Daoy (cell line): ENCODE measurements at places on chromosomes 5 and 9. TPM values are rescaled to one million over a fixed set of nuclear protein-coding genes. Genes with fewer than 3 reads are reported as not detected.
A peak's percentile ranks its signal among the peaks of the same experiment; 100 is the strongest.

DNA sequence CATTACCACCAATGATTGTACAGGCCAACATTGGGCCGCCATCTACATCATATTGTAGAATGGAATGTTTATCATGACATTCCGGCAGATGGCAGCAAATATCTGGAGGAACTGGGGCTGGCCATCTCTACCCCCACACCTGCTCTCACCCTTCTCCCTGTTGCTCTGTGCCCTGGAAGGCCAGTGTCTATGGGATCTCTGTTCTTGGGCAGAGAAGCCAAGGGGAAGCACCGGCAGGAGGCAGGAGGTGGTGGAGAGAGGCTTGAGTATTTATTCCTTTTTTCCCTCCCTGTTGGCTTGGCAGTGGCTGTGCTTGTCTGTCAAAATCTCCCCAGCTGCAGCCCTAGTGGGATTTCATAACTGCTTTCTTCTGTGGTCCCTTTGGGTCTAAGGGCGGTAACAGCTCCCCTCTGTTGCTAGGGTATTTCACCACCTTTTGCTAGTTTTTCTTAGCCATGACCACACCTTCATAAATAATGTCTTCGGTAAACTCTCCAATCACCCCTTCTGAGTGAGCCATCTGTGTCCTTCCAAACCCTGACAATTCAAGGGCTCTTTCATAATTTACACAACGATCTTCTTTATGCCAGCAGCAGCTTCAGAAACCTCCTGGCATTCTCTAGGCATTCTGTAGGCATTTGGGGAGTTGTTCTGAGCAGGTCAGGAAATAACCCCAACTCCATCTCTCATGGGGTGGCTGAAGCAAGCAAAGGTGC lies 225.8 kb downstream of the MELK start:
- DNase-seq, result peak; percentile 59

- no peak for DNase-seq
Observed at GRCh38 chr9:90017679-90018078, 412.9 kb downstream of the GADD45G start.

GRCh38 chr5:43582082-43583005 lies 20.6 kb upstream of the NNT start:
- DNase-seq, result no peak

DNA sequence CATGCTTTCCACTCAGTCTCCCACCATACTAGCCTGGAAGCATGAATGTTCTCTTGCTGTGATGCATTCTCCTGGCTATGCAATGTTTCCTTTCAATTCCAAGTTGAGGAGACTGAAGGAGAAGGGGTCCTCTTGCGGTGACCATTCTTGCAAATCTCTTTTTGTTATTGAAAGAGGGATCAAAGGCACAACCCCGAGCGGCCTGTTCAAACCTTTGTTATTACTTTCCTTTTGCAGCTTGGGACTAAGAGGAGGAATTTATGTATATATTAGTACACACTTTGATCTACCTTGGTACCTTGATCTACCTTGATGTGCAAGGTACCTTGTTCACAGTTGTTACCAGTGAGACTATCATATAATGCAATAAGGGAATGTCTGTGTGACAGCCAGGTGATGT lies 147.3 kb downstream of the KCTD16 start:
- no peak for DNase-seq

RELL2 gene
- 2.6 and 3.4 TPM in 2 replicates for total RNA-seq

TXN gene
- 704 and 743 TPM in 2 replicates for total RNA-seq
